ENCODE measurements at places on chromosomes 3 and 15.

DNA sequence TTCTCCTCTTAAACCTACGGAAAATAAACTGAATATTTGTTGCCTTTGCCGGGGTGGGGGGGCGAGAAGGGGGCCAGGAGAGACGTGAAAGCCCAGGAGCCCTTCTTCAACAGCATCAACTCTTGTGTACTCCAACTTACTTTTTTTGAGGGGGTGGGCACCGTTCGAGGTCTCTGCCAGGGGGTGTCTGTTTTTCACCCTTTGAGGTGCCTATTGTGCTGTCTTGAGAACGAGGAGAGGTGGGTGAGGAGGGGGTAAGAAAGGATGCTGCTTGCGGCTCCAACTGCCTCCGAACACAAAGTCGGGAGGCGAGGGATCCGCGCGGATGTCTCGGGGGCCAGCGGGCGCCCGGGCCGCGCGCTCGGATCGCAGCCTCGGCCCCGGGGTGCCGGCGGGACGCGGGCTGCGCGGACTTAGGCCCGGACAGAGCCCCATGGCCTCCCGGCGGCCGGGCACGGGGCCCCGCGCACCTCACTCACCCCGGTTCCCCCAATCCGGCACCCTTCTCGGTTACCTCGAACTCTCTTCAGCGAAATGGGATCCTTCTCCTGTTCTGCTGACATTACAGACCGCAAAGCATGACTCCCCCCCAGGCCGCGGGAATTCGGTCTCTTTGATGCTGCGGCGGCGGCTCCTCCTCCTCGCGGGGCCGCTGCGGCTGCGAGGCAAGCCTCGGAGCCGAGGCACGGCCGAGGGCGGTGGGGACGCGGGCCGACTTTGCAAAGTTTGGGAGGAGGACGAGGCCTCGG, 650 bp downstream of the PYGO1 start:
- no peak for DNase-seq

DNA sequence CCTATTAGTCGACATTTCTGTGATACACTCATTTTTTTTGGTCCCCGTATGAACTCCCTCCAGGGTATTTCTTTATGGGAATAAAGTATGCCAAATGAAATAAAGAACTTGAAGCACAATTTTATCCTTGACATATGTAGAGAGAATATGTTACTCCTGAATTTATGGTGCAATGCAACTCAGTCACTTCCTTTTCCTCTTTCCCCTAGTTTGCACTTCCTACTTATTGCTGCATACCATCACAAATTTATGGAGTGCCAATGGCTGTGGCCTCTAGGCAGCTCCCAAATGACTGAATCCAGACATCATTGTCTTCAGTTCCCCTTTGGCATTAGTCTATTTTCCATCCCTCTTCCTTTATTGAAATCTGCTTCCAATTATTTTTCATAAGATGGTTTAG, 403.5 kb downstream of the FHIT start:
- no peak for DNase-seq

DNA sequence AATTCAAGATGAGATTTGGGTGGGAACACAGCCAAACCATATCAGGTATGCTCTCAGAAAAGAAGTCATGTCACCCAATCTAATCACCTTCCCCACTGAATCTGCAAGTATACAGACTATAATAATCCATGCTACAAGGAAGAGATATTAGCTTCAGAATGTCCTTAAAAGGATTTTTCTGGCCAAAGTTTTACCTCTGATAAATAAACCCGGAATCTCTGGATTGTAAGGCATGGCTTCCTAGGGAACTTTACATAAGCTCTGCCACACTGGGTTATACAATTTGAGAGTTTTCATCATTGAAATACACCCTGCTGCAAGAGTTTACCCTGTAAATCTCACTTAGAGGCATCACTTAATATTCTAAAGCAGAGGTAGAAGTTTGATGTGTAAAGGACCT, 330.5 kb upstream of the KCNMB2 start:
- DNase-seq: no peak

DNA sequence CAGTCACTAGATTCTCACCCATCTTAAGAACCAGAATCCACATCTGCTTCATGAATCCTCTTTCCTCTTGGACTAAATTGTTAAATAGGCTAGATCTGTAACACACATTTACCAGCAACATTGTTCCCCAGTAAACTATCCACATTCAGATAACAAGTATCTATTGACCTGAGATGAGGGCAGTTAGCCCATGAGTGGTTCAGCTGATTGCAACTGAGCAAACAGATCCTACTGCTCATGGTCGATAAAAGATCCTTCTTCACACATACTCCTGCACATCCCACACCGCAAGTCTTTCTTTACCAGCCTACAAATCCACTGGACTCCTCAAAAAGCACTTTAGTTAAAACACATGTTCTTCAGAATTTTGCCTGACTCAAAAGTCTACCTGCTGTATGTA, 59.2 kb downstream of the UACA start:
- no peak for DNase-seq

GRCh38 chr3:44880284-44880683, 5.9 kb downstream of the TGM4 start:
- DNase-seq: no peak

GRCh38 chr3:17054301-17054981, 169.7 kb downstream of the PLCL2 start:
- DNase-seq: no peak

- DNase-seq: no peak
These were observed 38.5 kb downstream of the ARHGEF3 start for GRCh38 chr3:56763233-56763632.

DNA sequence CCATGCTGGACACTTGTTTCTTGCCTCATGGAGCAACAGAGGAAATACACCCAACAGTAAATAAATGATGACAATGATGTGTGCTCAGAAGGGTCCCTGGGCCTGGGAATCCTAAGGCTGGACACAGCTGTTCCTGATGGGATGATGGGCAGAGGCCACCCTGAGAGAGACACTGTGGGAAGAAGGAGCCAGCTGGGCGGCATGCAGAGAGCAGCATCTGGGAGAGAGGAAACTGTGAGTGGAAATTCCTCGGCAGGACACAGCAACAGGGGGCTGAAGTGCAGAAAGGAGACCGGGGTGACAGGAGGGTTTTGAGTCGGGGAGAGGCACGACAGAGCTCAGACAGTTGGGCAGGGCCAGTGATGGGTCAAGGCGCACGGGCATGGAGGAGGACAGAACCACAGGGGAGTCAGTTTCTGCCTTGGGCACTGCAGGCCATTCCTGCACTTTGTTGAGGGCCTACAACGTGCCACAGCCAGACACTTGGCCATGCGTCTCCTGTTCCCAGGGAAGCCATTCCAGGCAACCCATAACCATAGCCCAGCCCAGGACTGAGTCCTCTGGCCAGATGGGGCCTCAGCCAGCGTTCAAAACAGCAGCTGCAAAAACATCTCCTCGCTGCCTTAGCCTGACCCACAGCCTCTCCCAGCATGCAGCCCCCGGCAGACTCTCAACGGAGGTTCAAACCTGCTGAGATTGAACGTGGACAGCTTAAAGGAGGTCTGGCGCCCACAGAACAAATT, 36.7 kb upstream of the SLC6A1 start:
- DNase-seq: no peak

GRCh38 chr3:78610462-78611125, 1157.2 kb downstream of the ROBO1 start:
- DNase-seq: no peak

DNA sequence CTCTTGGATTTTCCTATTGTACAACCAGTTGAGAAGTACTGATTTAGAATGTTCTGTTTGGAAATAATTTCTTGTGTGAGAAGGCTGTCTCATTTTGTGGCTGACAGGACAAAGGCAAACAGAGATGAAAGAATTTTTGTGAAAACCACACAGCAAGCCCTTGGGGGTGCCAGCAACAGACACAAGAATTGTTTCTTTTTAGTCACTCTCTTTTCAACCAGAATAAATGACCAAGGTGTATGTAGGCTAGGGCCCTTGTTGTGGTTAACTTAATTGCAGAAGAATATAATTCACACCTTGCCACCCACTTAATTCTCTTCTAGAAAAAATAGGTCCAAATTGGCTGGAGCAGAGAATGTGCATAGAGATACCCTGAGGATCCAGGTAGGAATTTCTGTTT, 329.4 kb upstream of the TBC1D5 start:
- no peak for DNase-seq

DNA sequence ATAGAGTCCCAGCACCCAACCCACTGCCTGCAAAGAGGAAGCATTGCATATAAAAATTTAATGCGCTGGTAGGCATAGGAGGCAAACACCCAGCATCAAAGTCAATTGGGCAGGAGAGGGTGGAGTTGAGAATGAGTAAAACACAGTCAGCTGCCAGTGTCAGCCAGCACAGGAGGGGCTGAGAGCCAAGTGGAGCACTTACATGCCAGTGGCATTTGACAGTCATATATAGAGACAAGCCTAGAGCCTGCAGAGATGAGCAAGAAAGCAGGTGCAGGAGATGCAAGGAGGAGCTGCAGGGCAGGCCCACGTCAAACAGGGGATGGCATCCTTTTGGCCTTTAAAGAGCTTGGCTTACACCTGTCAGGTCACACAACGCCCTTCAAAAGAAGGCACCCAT, 27.6 kb upstream of the ZFAND6 start:
- DNase-seq: no peak

- no peak for DNase-seq
These were observed 278.6 kb downstream of the ZNF621 start for GRCh38 chr3:40803311-40803710.

Measured in stimulated activated CD4-positive, alpha-beta T cell treated with anti-CD3 and anti-CD28 coated beads, Interleukin-1b, Interleukin-23, amount 100 ng/mL, for 1 hour (primary cell).